Kidney glomerular epithelial cell (primary cell): ENCODE measurements at places on chromosomes 11 and 22.

DNA sequence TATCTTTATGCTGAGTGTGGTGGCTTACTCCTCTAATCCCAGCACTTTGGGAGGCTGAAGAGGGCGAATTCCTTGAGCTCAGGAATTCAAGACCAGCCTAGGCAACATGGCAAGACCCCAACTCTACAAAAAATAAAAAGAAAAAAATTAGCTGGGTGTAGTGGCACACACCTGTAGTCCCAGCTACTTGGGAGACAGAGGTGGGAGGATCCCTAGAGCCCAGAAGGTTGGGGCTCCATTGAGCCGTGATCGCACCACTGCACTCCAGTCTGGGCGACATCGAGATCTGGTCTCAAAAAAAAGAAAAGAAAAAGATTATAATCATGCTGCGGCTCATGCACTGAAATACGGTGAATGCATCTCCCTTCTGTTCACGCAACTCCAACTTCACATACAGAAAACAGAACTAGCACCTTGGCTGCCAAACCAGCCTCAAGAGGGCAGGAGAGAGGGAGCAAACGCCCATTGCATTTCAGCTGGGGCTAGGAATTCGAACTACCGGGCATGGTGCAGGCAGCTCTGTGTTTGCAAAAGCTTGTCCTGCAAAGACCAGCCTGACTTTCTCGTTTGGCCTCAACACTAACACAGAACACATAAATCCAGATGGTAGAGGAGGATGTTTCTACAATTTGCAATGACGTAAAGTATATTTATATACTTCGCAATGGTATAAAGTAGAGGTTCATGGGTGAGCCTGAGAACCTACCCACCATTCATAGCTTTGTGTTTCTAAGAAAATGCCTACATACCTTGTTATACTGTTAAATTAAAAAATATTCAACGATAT, 6.3 kb upstream of the SYNGR1 start:
- peak; percentile 22 for DNase-seq

- no peak for DNase-seq
Observed at GRCh38 chr11:101321222-101321621, 191.6 kb upstream of the PGR start.

DNA sequence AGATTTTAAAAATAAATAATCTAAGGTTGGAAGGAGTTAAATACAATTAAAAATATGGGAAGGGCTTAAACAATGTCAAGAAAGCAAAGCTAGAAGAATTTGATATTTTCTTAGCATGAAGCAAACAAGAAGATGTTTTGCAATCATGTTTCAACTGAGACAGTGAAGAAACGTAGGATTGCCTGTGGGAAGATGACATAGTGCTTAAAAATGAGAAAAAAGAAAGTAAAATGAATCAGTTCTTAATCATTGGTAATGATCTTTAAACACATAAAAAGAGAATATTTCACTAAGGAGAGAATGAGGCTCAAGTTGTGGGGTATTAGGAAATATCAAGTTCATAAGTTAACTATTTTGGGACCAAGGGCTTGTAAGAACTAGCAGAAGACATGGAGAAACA, 855.0 kb downstream of the METTL15 start:
- no peak for DNase-seq

DNA sequence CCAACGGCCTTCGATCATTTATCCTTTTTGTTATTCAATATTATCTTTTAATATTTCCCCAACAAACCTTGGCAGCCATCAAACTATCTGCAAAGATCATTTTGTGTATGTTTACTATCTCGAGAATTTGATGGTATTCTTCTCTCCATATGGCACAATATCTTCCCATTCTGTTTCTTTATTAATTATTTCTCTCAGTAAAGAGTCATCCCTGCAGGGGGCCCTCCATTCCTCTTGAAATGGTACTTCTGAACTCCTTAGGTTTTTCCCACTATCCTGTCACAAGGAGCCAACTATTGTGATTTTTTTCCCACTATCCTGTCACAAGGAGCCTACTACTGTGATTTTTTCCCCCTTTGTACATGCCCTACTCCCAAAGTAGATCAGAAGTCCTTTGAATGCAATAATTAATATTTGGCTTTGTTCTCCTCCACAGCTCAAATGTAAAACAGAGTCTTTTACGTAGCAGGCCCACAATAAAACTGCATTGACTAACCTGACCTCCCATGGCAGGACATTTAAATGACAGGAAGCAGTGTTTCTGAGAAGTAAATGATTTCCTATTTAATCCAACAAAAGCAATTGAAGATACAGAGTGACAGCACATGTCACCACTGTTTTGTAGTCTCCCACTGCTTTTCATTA, 43.3 kb downstream of the PDGFD start:
- no peak for DNase-seq

- no peak for DNase-seq
Observed at GRCh38 chr11:116364348-116364747, 408.4 kb downstream of the BUD13 start.

DNA sequence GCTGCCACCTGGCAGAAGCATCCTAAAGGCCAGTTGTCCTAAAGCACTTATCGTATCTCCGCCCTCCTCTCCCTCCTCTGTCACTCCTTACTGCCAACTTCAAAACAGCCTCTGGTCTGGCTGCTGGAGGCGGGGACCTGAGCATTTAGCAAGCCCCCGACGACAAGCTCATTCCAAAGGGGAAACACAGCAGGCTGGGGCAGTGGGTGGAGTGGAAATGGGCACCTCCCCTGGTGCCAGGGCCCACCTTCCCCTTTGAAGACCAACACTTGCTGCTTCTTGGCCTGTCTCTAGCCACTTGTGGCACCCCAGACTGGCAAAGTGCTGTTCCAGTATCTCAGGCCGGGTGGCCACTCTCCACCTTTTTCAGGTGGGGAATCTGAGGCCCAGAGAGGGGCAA, 3.6 kb downstream of the MAP3K11 start:
- no peak for DNase-seq

GRCh38 chr11:8352876-8353505, 89.3 kb upstream of the LMO1 start:
- no peak for DNase-seq

DNA sequence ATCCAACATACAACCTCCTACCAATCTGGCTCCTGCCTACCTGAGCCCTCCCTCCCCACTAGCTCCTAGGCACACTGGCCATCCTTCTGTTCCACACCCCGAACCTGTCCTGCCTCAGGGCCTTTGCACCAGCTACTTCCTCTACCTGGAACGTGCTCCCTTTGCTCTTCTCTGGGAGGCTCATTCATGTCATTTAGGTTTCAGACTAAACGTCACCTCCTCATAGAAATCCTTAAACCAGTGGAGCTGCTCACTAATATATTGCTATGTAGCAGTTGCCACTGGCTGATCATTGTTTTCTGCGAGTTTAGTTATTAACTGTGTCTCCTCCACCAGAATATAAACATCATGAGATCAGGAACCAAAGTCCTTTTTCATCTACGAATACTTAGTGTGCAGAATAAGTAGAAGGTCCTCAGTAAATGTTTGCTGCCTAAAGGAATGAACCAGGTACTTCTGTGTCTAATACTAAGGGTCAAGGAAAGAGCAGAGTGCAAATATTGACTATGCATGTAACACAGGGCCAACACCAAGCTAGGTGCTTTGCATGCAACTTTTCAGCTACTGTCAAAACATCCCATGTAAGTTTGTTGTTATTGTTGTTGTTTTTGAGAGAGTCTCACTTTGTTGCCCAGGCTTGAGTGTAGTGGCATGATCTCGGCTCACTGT, 277.6 kb upstream of the SYN3 start:
- DNase-seq, result peak; percentile 72

DNA sequence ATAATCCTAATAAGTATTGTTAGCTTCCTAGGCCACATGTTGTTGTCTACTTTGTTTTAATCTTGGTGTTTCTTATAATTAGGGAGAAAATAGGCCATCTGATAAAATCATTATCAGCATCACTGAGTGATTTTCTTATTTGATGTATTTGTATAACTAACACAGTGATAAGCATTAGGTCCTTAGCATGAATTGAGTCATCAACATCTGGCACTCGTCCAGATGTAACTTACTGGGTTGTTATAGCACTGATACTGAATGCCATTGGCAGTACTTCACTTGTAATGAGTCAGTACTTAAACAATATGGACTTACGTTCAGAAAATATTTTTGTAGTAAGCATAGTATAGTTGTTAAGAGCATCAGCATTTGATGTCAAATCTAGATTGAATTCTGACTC, 16.2 kb downstream of the API5 start:
- DNase-seq, result peak; percentile 36

GRCh38 chr22:37281646-37282384, 493 bp upstream of the CYTH4 start:
- DNase-seq, result no peak

DNA sequence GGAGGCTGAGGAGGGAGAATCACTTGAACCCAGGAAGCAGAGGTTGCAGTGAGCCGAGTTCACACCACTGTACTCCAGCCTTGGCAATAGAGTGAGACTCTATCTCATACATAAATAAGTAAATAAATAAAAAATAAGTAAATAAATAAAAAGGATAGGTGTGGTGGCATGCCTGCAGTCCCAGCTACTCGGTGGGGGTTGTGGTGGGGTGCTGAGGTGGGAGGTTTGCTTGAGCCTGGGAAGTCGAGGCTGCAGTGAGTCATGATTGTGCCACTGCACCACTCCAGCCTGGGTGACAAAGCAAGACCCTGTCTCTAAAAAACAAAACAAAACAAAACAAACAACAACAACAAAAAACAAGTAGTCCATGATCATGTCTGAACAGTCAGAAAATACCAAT, 3.1 kb downstream of the LARGE2 start:
- no peak for DNase-seq

GRCh38 chr11:128522943-128523518, 64.3 kb downstream of the ETS1 start:
- DNase-seq, result no peak

DNA sequence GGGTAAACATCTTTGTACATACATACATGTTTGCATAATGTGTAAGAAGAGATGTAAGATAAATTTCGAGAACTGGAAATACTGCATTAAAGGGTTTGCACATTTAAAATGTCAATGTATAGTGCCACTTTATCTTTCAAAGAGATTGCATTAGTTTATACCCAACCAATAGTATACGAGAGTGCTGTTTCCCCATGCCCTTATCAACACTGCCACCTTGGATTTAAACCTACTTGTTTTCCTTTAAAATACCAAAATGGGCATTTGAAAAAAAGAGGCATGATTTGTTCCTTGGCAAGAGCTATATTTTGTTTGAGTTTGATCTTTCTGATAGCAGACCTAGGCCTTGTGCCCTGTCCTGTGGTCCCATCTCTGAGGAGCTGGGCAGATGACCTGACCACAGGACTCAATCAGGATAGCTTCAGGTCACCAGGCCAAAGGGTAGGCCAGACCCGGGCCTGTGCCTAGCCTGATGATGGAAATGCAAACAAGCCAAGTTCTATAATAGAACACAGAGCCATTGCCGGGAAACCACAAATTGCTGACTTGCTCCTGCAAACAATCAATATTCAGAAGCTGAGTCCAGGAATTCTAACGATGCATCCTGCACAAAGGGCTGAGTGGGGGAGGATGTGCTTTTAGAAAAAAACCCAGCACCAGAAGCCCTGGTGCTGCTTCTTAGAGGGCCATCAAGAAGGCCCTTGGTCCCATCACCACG, 16.9 kb upstream of the ALG8 start:
- DNase-seq, result no peak

DNA sequence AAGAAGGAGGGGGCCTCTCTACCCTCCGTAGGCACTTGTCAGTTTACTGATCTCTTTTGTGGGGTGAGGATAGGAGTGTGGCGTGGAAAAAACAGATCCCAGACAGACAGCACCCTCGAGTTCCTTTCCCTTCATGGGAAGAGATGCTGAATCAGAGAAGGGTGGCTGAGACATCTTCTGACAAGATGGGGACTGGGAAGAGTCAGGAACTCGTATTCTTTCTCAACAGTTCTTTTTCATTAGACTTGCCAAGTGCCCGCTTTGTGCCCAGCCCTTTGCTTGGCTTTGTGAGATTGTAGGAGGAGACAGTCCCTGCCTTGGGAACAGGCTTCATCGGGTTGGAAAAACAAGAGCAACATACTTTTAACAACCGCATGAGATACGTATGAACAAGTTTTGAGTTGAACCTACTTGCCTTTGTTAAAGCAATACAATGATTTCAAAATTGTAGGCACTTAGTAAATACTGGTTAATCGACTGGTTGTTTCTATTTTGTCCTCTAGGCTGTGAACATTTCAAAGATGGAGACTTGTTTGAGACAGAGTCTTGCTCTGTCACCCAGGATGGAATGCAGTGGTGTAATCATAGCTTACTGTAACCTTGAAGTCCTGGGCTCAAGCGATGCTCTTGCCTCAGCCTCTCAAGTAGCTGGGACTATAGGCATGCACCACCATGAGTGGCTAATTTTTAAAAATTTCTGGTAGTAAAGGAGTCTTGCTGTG, 1.1 kb downstream of the RRM1 start:
- peak; percentile 35 for DNase-seq

DNA sequence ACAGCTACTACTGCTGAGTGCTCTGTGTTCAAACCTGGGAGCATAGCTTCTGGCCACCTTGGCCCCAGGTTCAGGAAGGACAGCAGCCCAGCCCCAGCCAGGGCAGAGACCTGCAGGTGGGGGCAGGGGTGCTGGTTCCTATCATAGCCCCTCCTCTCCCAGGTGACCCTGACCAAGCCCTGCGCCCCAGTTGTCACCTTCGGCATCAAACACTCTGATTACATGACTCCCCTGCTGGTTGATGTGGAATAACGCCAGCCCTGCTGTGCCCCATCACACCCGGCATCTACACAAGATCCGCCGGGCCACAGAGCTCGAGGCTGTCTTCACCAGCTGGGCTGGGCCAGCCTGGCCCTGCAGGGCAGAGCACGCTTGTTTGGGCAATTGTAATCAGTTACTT, 6.9 kb downstream of the SCGB1C1 start:
- no peak for DNase-seq

- DNase-seq, result no peak
Observed at GRCh38 chr11:27216270-27217149, 146.5 kb downstream of the CCDC34 start.

- no peak for DNase-seq
Observed at GRCh38 chr11:132864811-132865576, 667.3 kb downstream of the OPCML start.

GRCh38 chr22:28246397-28246796, 327.3 kb upstream of the PITPNB start:
- peak; percentile 66 for DNase-seq
